ENCODE measurements at places on chromosomes 4 and X.

- no peak for DNase-seq
Measured at GRCh38 chr4:6264225-6264540, 5.5 kb upstream of the WFS1 start.

GRCh38 chr4:171929477-171929876 lies 116.3 kb downstream of the GALNTL6 start:
- DNase-seq, result no peak

- DNase-seq, result no peak
Measured at GRCh38 chr4:39312816-39313215, 53.3 kb downstream of the RFC1 start.

- no peak for DNase-seq
Measured at GRCh38 chrX:148813422-148813821, 313.0 kb downstream of the AFF2 start.

GRCh38 chr4:138405466-138405891 lies 163.3 kb upstream of the SLC7A11 start:
- no peak for DNase-seq

DNA sequence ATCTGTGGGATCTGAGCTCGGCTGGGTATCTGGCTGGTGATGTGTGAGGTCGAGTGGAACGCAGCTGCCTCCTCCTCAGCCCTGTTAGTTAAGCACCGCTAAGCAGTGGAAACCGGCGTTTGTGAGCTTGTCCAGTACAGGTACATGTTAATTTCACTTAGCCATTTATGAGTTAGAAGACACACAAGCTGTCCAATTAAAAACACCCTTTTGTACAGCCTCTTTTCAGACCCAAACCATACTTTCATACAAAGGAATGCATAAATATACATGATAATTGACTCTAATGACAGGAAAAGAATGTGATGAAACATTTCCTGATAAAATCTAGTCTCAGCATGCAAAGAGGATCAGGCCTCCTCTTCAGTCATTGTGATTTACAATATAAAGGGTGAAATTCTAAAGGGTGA lies 163.6 kb upstream of the FAT1 start:
- DNase-seq, result no peak

GRCh38 chrX:40936827-40937226 lies 148.4 kb upstream of the USP9X start:
- no peak for DNase-seq

- DNase-seq, result no peak
Measured at GRCh38 chr4:119559044-119559647, 69.5 kb downstream of the PDE5A start.

DNA sequence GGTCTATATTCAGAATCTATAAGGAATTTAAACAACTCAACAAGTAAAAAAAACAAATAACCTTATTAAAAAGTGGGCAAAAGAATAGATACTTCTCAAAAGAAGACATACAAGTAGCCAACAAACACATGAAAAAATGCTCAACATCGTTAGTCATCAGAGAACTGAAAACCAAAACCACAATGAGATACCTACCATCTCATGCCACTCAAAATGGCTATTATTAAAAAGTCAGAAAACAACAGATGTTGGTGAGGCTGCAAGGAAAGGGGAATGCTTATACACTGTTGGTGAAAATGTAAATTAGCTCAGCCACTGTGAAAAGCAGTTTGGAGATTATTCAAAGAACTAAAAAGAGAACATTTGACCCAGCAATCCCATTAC lies 201.6 kb downstream of the QDPR start:
- no peak for DNase-seq

DNA sequence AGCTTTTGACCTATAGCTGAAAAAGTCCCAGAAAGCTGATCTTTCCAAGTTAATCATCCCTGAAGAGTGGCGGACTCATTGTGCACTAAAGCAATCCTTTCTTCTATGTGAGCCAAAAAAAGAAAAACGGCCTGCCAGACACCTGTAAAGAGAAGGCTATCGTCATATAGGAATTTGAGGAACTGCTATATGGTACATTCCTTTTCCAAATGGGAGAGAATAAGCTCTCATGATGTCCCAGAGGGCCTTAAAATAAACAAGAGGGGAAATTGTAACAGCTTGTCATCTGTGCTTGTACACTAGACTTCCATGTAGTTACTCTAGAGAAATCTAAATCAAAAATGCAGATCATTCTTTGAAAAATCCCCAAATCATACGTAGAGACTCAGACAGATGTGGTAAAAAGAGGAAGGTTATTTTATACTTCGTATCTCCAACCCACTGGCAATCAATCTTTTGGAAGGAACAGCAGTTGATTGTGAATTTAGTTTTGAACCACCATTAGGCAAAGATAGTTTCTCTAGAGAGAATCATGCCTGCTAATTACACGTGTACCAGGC lies 26.1 kb downstream of the GPR174 start:
- DNase-seq, result no peak

GRCh38 chrX:42967681-42968300 lies 189.8 kb upstream of the PPP1R2C start:
- no peak for DNase-seq

GRCh38 chrX:37783305-37783704 lies 3.4 kb downstream of the CYBB start:
- no peak for DNase-seq

DNA sequence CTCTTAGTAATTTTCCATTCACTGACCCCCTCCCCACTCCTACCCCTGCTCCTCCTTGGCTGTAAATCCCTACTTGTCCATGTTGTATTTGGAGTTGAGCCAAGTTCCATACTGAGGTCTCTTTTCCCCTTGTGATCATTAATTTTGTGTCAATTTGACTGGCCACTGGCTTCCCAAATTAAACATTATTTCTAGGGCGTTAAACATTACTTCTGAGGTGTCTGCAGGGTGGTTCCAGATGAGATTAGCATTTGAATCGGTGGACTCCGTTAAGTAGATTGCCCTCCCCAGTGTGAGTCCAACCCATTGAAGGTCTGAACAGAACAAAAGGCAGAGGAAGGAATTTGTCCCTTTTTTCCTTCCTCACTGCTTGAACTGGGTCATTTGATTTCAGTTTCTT lies 25.7 kb downstream of the SLC39A8 start:
- DNase-seq, result no peak

DNA sequence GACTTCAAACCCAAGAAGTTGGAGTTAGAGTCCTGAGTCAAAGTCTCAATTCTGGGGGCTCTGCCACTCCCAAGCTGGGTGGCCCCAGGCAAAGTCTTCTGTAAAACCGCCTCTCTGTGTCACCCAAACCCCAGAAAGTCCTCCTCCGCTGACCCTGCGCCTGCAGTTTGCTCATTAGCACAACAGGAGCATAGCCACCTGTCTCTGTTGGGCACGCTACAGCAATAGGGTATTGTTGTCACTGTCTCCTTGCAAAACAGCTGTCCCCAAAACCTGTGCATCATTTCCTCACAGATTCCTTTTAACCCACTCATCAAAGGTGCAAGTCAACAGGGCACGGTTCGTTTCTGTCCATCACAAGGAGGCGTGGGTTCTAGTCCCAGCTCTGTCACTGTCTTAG lies 8.0 kb upstream of the DGAT2L6 start:
- no peak for DNase-seq

- DNase-seq, result no peak
Measured at GRCh38 chr4:101145021-101145420, 202.3 kb downstream of the PPP3CA start.

- no peak for DNase-seq
Measured at GRCh38 chr4:145498430-145498829, 16.8 kb downstream of the SMAD1 start.

GRCh38 chr4:178174756-178175155 lies 732.5 kb upstream of the AGA start:
- no peak for DNase-seq

DNA sequence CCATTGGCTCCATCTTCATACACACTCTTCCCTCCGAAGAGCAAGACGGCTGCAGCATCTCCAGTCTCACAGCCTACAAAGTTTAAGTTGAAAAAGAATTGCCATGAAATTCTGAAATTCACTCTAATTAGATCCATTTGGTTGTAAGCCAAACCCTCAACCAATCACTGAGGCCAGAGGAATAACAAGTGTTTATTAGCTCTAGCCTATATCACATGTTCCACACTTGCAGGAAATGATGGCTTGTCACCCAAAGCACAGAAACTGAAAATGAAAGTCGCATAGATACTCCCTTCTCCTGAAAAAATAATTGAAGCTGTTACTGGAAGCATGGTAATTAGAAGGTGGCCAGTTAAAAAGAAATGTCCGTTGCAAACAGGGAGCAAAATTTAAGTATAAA lies 1071.8 kb downstream of the CCSER1 start:
- DNase-seq, result no peak

- DNase-seq, result no peak
Measured at GRCh38 chr4:84481077-84481859, 17.8 kb downstream of the NKX6-1 start.

DNA sequence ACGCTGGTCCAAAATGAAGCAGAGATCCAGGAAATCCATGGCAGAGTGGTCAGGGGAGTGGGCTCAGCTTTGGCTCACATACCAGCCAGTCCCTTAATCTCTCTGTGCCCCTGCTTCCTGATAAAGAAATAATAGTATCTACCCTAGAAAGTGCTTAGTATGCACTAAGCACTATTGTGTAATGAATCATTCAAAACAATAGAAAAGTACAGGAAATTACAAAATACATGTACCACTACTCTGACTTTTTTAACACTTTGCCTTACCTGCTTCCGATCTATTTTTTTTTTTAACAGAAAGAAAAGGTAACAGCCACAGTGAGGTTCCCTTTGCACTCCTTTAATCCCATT lies 49.9 kb downstream of the TBC1D9 start:
- no peak for DNase-seq

GRCh38 chr4:121219227-121219626 lies 55.1 kb upstream of the TNIP3 start:
- no peak for DNase-seq

GRCh38 chr4:30950737-30951136 lies 230.6 kb downstream of the PCDH7 start:
- no peak for DNase-seq

DNA sequence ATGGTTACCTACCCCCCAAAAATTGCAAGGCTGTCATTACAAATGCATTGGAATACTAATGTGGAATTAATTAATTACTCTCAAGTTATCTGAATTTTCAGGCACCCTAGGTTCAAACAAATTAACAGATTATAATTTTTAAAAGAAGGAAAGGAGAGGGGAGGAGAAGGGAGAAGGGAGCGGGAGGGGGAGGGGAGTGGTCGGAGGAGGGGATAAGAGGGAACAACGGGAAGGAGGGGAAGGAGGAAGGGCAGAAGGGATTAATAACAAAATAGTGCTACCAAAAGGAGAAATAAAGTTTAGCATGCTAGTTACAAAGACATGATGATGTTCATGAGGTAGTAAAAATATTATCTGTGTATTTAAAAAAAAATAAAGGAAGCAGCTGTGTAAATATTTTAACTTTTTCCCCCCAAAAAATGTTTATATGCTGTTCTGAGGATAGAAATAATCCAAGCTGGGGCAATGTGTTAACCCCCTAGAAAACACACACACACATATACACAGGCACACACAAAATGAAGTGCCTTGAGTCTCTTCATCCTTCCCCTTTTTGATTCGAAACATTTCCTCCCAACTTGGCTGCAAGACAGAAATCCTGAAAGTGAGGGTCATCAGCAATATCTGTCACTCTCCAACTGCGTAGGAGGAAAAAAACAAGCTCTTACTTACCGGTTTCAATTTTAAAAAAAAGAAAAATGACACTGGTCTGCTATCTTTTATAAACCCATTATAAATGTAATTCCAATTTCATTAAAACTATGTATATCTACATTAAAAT lies 58.8 kb downstream of the PPP3CA start:
- DNase-seq, result no peak

DNA sequence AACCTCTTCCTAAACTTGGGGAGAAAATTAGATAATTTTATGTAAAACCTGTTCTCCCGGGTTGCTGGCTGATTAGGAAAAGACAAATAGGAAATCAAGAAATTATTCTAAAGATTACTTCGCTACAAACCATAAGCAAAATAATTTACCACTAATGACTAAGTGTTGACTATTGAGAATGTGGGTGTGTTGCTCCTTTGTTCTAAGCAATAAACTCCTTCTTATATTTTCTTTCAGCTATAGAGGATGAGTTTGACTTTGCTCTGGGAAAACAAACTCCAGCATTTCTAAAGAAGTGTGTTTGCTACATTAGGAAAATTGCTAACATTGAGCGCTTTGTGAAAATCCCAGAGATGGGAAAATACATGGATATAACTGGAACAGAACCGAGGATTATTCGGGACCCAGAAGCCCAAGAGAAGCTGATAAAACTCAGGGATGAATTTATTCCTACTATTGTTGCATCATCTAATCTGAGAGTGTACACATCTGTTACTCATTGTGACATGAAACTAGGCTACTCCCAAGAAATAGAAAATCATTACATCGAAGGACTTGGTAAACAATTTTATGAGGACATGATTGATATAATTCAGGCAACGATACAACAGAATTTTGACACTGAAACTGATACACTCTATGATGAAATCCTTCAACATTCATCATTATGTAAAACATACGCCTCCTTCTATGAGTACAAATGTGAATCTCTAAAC lies 194.2 kb downstream of the NWD2 start:
- DNase-seq, result no peak

- no peak for DNase-seq
Measured at GRCh38 chrX:1534301-1535168, 2.5 kb downstream of the P2RY8 start.

- no peak for DNase-seq
Measured at GRCh38 chrX:15207994-15208393, 61.9 kb downstream of the ASB9 start.

DNA sequence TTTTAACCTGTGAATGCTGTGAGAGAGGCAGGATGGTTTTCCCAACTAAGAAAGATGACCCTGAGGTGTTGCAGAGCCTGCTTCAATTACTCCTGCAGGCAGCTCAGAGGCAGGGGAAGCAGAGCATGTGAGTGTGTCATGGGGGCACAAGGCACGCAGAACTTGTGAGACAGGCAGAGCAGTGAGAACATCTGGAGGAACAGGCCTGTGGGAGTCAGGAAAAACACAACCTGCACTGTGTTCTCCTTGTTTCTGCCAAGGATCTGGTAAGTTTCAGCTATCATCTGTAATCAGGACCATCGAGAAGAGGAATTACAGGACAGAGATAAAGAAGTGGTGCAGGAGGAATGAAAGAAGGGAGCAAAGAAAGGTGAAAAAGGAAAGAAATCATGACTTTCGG lies 741.8 kb upstream of the INTU start:
- DNase-seq, result no peak

- no peak for DNase-seq
Measured at GRCh38 chr4:6095023-6095752, 77.0 kb upstream of the C4orf50 start.

DNA sequence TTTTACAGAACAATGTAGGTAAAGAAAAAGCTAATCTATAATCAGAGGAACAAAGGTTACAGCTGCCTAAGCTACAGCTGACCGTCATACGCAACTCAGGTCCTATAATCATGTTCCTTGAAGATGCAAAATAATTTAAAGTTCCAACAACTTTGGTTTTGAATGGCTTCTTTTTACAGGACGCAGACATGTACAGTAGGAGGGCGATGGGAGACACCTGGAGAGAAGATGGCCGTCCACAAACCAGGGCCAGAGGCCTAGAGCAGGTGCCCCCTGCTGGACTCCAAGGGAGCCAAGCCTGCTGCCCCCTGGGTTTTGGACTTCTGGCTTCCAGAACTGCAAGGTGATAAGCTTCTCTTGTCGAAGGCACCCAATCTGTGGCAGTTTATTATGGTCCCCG lies 10.6 kb downstream of the HGFAC start:
- no peak for DNase-seq

Data from stimulated activated CD4-positive, alpha-beta T cell treated with anti-CD3 and anti-CD28 coated beads, TNF-alpha, amount 100 ng/mL, for 48 hours (primary cell).